ENCODE measurements at places on chromosomes 11 and 22.

DNA sequence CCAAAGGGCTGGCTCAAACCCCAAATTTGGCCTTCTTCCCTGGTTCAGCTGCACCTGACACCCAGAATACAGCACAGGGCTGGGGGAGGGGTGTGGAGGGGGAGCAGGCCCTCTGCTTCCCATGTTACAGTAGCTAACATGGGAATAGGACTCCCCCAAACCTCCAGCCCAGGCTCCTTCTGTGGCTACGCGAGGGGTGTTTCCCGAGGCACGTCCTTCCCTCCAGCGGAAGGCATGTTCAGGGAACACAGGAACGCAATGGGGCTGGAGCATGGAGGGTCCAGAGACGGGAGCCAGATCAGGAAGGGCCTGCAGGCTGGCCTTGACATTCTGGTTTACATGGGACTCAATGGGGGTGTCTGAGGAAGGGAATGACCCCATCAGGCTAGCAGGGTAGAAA, 11.8 kb upstream of the IGLL1 start:
- no peak for DNase-seq

DNA sequence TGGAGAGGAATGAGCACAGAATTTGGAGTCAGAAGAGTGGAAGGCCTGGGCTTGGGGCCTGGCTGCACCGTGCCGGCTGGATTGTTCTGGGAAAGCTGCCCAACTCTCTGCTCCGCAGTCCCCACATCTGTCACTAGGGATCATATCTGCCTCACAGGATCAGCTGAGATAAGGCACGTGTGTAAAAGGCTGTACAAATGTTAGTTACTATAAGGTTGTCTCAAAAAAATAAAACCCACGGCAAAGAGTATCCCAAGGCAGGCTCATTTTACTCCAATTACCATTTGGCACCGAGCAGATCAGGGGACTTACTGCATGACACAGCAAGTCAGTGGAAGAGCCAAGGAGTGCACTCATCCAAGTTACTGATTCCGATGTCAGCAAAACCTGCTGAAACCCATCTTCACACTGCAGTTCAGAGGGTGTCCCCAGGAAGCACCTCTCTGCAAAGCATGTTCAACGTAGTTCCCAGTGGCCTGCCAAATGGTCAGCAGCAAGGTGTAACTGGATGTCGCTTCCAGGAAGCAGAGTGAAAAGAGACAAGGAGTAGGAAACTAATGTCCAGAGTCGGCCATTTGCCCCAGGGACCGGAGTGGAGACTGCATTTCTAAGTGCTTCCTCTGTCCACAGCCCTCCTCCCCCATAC, 18.1 kb upstream of the MRTFA start:
- no peak for DNase-seq

DNA sequence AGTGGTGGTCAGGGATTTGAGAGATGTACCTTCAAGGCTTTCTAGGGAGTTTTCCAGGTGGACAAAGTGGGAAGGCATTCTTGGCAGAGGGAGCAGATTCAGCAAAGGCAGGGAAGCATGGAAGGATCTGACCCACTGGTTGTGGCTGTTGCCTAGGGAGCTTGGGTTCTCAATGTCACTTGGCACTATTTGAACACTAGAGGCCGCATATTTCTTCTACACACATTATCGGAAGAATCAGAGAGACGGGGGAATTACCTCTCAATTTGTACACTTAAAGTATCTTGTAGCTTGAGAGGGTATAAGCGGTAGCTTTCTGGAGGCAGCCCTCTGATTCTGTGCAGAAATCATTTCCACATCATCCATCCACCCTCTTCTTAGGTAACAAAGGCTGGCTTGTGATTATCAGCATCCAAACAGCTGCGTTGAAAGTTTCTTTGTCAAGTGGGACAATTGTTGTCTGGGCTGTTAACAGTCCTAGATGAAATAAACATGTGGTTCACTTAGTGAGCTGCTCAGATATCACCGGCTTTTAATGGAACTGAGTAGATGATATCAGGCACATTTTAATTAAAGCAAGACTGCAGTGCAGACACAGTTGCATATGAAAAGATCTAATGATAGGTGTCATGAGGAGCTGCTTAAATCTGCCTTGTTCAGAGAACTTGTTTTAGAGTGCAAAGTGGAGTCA, 2.6 kb downstream of the NELL1 start:
- no peak for DNase-seq

DNA sequence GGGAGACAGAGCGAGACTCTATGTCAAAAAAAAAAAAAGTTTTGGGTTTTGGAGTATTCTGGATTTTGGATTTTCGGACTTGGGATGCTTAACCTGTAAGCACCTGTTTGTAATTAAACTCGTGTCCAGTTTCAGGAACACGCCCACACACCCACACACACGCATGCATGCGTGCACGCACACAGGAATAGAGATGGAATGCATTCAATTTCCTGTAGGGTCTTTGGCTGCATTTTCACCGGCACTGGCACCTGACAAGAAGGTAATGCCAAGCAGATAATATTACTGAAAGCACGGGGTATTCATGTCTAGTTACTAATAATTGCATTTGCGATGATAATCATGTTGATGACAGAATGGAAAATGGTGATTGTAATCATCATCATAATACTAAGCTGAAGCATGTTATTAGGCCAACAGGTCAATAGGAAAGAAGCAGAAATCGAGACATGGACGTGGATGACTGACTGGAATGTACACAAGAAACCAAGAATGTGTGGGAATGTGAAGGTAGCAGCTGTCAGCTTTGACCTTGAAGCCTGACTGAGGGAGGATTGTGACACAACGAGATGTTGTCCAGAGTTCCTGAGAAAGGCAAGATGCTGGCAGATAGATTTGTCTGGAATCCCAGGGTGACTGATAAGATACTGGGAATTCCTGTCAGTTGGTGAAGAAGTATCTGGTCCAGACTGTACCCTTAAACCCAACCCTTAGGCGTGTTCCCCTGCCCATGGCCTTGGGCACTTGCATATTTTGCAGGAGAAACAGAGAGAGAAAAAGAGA, 108.6 kb downstream of the SYN3 start:
- DNase-seq: no peak

DNA sequence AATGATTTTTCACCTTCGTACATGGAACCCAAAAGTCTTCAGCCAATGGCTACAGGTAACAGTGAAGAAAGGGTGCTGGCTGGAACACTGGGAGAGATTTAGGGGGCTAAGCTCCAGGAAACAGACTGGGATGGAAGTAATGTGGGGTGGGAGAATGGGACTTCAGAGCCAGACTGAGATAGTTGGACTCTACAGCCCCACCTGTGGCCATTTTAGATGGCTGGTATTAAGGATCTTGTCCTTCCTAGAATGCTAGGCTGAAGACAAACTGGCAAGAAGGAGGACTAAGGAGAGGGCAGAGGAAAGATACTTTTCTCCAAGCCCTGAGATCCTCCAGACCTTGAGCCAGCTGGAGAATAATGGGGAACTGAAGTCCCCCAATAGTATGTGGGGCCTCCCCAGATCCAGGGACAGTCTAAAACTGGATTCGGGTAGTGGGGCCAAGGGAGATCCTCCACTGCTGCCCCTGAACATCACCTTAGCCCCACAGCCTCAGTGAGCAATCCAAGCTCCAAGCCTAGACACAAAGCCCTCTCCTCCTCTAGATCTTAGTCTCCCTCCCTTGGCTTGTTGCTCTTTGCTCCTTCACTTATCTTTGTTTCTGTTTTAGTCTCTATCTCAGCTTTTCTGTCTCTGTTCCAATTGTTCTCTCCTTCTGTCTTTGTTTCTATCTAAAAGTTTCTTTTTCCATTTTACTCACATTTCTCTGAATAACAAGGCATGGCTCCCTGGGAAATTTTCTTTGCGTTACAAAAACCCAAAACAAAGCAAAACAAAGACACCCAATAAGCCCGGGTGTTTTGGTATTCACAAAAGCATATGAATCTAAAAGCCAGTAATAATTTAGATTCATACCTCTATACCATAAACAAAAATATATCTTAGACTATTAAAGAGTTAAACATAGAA, 16.2 kb upstream of the RRAS2 start:
- DNase-seq: no peak

DNA sequence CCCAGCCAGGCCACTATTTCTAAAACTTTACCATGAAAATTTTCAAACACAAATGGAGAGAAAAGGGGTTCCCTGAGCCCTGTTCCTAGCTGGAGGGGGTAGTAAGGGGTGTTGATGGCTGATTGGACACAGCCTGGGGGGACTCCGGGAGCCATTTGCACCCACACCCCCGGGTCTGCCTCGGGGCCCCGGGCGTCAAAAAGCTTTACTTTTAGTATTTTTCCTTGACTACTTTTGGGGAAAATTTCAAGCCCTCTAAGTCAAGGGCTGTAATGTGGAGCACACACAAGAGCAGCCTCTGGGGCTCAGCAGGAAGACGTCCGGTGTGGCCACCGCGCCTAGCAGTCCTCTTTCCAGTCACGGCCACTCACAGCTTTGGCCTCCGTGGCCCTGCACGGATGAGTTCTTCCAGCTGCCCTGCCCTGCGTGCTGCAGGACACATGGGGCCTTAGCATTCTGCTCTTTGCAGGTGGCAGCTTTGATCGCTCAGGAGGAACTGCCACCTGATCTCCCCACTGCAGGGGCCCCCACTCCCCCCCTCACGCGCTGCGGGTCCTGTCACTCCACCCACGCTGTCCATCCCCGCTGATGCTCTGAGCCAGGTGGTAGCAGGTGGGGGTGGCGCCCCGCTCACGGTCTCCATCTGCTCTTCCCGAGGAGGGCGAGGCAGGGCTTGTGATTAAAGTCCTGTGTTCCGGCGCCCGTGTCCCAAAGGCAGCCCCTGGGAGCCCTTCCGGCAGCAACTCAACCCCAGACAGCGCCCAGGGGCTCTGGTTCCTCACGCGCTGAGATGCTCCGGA, 14.4 kb downstream of the RNH1 start:
- no peak for DNase-seq

DNA sequence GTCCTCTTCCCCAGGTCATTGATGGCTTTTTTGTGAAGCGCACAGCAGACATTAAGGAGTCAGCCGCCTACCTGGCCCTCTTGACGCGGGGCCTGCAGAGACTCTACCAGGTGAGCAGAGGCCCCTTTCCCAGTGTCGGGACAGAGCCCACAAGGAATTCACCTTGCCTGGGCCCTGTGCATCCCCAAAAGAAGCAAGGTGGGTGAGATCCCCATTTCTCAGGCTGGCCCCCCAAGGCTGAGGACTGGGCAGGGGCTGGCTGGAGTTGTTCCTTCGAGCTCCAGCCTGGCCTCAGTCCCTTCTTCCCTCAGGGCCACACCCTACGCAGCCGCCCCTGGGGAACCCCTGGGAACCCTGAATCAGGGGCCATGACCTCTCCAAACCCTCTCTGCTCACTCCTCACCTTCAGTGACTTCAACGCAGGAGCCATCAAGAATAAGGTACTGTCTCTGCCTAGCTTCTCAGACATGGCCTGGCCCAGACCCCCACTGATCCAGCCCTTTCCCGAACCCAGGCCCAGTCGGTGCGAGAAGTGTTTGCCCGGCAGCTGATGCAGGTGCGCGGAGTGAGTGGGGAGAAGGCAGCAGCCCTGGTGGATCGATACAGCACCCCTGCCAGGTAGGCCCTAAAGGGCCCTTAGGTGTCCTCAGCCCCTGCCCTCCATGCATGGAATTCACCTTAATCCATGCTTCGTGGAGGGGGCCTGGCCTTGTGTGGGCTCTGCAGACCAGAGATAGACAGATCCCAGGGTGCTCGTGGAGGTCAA, 4.7 kb downstream of the MUS81 start:
- no peak for DNase-seq

DNA sequence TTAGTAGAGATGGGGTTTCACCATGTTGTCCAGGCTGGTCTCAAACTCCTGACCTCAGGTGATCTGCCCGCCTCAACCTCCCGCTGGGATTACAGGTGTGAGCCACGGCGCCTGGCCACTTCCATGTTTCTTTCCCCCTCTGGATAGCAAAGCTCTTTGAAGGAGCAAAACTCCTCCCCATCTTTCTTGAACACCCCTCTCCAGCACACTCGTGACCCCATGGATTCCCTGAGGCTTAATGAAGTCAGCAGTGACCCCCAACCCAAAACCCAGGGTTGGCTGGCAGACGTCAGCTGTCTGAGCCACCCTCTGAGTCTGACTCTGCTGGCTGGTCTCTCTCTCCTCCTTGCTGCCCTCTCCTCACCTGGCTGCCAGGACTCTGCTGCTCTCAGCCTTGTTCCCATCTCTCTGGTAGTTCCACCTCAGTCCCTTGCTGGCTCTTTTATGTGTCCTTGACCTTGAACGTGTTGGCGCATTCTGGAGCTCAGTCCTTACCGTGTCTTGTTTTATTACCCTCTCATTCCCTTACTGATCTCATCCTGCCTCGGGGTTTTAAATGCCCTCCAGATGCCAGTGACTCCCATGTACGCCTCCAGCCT, 44.5 kb downstream of the PARVG start:
- no peak for DNase-seq

GRCh38 chr11:127052404-127052803, 51.8 kb upstream of the KIRREL3 start:
- DNase-seq: no peak

DNA sequence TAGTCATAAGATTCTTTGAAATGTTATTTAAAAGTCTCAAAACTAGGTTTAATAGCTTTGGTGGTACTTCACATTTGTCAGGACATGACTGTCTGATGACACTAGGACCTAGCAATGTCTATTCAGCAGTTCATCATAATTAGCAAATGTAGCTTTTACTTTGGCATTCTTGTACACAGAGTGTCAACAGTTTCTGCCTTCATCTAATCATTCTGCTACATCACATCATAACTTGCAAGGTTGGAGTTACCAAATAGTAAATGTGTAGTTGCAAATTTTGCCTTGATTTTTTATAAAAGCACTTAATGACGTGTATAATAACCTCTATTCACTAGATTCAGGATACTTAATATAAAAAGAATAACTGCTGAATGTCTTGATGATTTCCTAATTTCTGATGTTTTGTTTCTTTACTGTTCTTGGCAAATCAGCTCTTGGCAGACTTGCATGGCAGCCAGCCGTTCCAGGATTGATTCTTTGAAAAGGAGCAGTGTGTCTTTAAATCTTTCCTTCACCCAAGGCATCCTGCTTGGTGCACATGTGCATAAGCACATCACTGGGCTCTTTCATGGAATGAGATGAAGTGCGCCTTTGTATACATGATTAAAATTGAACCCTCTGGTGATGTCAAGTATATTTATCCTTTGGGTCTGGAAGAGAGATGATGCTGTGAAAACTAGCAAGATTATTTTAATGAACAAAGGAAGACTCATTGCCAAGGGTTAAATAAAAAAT, 12.2 kb downstream of the FBXO7 start:
- DNase-seq: no peak

- no peak for DNase-seq
These were observed 720 bp upstream of the FAR1 start for GRCh38 chr11:13667795-13668101.

GRCh38 chr11:134101282-134101681, 32.4 kb downstream of the JAM3 start:
- DNase-seq: no peak

GRCh38 chr11:83727251-83727650, 441.1 kb upstream of the CCDC90B start:
- DNase-seq: no peak

DNA sequence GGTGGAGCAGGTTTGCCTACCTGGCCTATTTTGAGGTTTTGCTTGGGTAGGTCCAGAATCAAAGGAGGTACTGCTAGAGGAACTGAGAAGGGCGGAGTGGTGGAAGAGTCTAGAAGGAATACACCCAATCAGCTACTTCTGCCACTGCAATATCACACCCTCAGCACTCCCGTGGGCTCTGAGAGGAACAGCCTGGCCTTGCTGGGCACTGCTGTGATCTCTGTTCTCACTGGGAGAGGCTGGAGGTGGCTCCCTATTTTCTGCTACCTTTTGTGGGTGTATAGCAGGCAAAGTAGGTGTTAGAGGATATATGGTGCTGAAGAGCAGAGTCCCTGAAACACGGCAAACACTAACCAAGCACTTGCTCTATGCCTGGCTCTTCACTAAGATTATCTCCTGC, 25.0 kb upstream of the IGSF22 start:
- DNase-seq: no peak

GRCh38 chr11:100890789-100891188, 203.7 kb downstream of the ARHGAP42 start:
- no peak for DNase-seq

GRCh38 chr22:35882211-35883030, 146.2 kb downstream of the RBFOX2 start:
- no peak for DNase-seq

Data from activated effector memory CD4-positive, alpha-beta T cell treated with Interleukin-2 at 50 U/mL for 16 hours (primary cell).